ENCODE measurements at places on chromosomes 2 and 18. TPM values are rescaled to one million over a fixed set of nuclear protein-coding genes. Genes with fewer than 3 reads are reported as not detected.

The TSPYL6 gene
- total RNA-seq = not detected

The TMEM198 gene
- total RNA-seq = 1.5 TPM

The BIN1 gene
- total RNA-seq = 60.9 TPM

The HOXD4 gene
- total RNA-seq = 4.9 TPM

The PIGN gene
- 34.4 TPM for total RNA-seq

The TRIM54 gene
- 2.5 TPM for total RNA-seq

The ALLC gene
- total RNA-seq = not detected

The DPY30 gene
- 41.3 TPM for total RNA-seq

The DNAH6 gene
- 0.49 TPM for total RNA-seq

The HOXD13 gene
- 15.7 TPM for total RNA-seq

The VSNL1 gene
- total RNA-seq = 19.2 TPM

The ACMSD gene
- not detected for total RNA-seq
